Chondrocyte (in vitro differentiated cells): ENCODE measurements at places on chromosomes 6 and 20. TPM values are rescaled to one million over a fixed set of nuclear protein-coding genes. Genes with fewer than 3 reads are reported as not detected.
A peak's percentile ranks its signal among the peaks of the same experiment; 100 is the strongest.

Gene PACRG
- total RNA-seq, result 0.59 to 2.5 TPM (median 1.1 TPM) in 3 replicates

Gene DBNDD2
- 11.3 to 47.0 TPM (median 46.6 TPM) in 3 replicates for total RNA-seq

Gene STMND1
- total RNA-seq, result not detected in 3 replicates

Gene ANKRD66
- total RNA-seq, result not detected in 3 replicates

Gene BANF2
- total RNA-seq, result not detected in 3 replicates

Gene DUSP22
- total RNA-seq, result 24.6 to 35.8 TPM (median 34.2 TPM) in 3 replicates

Gene OR2J3
- not detected in 3 replicates for total RNA-seq

Gene OR2B6
- total RNA-seq, result not detected in 3 replicates

Gene CCND3
- 47.4 to 56.3 TPM (median 52.9 TPM) in 3 replicates for total RNA-seq

DNA sequence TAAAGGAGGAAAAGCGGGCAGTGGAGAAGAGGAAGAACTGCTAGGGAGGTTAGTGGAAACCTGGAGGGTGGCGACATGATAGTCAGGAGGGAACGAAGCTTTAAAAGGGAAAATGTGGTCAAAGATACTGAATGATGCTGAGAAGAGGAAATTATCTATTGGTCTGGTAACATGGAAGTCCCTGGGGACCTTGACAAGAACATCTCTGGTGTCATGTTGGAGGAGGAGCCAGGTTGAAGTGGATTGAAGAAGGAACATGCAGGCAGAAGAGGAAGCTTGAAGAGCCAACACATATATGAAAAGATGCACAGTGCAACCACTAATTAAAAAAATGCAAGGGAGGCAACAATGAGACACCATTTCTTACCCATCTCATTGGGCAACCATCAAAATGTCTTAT lies 251.9 kb upstream of the RNF24 start:
- H3K27ac ChIP-seq, result no peak overlapping the region
- H3K4me1 ChIP-seq, result no peaks in the 10 kb centered on the region
- no peak overlapping the region for H3K4me3 ChIP-seq
- no peak for DNase-seq
- peaks cover 27% of the 10 kb centered on the region for H3K27me3 ChIP-seq

DNA sequence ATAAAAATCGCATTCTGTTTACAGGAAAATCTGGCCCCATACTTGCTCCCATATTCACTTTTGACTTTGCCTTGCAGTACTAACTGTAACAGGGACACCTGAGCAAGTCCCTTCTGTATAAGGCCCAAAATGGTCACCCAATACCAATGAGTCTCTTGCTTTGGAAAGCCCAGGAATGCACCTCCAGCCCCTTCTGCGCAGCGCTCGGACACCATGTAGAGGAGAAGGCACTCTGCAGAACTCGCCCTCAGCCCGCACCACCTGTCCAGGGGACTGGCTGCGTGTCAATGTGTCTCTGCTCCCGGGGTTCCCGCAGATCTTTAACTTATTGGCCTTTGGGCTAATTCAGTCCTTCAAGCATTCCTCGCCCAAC lies 746 bp upstream of the PRND start:
- H3K27ac ChIP-seq, result no peak overlapping the region
- no peak for DNase-seq
- H3K4me1 ChIP-seq, result peaks cover 7% of the 10 kb centered on the region

DNA sequence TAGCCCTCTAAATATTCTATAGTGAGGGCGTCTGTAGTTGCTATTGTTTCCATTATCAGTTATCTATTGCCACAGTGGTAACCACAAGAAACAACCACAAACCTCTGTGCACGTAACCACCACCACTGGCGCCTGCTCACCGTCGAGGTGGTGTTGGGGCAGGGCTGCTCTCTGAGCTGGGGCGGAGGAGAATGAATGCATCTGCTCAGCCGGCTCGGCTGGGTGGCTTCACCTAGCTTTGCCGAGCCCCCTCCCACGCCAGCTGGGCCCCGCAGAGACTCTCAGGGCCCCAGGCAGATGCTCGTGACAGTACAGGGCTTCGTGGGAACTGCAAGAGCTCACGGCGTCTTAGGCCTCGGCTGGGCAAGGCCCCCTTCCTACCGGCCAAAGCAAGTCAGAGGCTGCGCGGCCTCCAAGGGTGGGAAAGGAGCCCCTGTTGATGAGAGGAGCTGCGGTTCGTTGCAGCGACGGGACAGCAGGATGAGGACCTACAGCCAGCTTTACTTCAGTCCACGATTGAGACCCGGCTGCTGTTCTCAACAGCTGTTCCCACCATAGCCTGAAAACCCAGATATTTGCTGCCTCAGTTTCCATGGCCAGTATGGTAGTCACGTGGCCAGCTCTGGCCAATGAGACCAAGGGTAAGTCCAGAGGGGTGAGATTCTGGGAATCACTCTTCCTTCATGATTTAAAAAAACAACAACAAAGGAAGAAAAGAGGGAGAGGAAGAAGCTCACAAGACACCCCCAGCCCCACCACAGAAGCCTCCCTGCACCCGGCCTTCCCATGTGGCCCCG lies 120.2 kb upstream of the AFDN start:
- DNase-seq, result no peak
- no peaks in the 10 kb centered on the region for H3K36me3 ChIP-seq
- no peak overlapping the region for H3K4me3 ChIP-seq
- H3K27me3 ChIP-seq, result peaks cover 10% of the 10 kb centered on the region

DNA sequence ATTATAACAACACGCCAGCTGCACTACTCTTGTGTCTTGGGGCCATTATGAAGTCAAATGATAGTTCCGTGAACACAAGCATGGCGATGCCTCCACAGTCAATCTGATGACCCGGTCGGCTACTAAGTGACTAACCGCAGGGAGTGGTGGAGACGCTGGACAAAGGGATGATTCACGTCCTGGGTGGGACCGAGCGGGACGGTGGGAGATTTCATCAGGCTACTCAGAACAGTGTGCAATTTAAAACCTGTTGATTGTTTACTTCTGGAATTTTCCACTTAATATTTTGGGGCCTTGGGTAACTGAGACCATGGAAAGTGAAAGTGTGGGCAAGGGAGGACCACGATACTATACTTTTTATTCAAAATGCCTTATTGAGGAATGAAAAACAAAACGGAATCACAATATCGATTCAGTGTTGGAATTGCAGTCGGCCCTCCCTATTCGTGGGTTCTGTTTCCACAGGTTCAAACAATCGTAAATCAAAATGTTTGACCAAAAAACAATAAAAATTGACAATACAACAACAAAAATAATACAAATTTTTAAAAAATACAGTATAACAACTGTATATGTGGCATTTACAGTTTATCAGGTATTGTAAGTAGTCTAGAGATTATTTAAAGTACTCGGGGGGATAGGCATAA lies 66.5 kb downstream of the MYLK4 start:
- H3K36me3 ChIP-seq, result no peaks in the 10 kb centered on the region
- H3K4me1 ChIP-seq, result peaks cover 16% of the 10 kb centered on the region
- H3K27ac ChIP-seq, result no peak overlapping the region
- H3K4me3 ChIP-seq, result no peak overlapping the region

- DNase-seq, result no peak
- H3K4me3 ChIP-seq, result no peak overlapping the region
- H3K27ac ChIP-seq, result no peak overlapping the region
- H3K4me1 ChIP-seq, result no peaks in the 10 kb centered on the region
Observed at GRCh38 chr6:164039954-164040375, 625.4 kb downstream of the QKI start.

GRCh38 chr6:89559487-89559886 lies 79.1 kb downstream of the LYRM2 start:
- H3K4me3 ChIP-seq, result no peak overlapping the region
- peaks cover 40% of the 10 kb centered on the region for H3K4me1 ChIP-seq

- H3K4me3 ChIP-seq, result no peak overlapping the region
- DNase-seq, result no peak
- H3K27ac ChIP-seq, result no peak overlapping the region
- no peaks in the 10 kb centered on the region for H3K27me3 ChIP-seq
- H3K36me3 ChIP-seq, result peaks cover 3% of the 10 kb centered on the region
Observed at GRCh38 chr6:139030228-139030963, 1.9 kb downstream of the ABRACL start.

DNA sequence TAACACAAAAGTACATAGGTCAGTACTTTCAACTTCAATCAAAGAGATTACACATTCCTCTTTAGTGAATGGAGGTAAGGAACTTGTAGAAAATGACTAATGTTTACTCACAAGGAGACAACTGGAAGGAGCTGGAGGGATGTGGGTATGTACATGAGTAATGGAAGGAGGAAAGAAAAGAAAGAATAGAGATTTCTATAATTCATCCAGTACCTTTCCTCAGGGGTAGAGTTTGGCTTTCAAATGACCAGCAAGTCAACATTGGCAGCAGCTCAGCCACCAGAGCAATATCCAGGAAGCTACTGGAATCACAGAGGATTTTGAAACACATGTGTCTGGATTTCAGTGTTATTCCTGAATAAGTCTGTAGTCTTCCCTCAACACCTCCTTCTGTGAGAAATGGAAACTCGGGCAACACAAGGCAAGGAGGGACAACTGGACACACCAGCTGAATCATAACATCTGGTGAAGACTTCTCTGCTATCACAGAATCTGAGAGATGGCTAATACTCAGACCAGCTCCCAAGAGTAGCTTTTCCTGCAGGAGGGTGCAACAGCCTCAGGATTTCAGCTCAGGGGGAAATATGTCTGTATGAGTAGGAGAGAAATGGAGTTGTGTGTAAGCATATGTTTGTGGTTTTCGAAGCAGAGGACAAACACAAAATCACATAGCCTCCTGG lies 98.8 kb downstream of the HAO1 start:
- H3K4me1 ChIP-seq, result no peaks in the 10 kb centered on the region
- no peak overlapping the region for H3K27ac ChIP-seq
- peaks cover 2% of the 10 kb centered on the region for H3K27me3 ChIP-seq
- H3K36me3 ChIP-seq, result no peaks in the 10 kb centered on the region

GRCh38 chr20:32611286-32611685 lies 26.2 kb upstream of the NOL4L start:
- DNase-seq, result no peak
- no peak overlapping the region for H3K27ac ChIP-seq
- no peaks in the 10 kb centered on the region for H3K4me1 ChIP-seq
- H3K36me3 ChIP-seq, result peaks cover 5% of the 10 kb centered on the region

- H3K4me3 ChIP-seq, result no peak overlapping the region
- peaks cover 27% of the 10 kb centered on the region for H3K27me3 ChIP-seq
- no peaks in the 10 kb centered on the region for H3K36me3 ChIP-seq
- H3K27ac ChIP-seq, result no peak overlapping the region
- H3K4me1 ChIP-seq, result no peaks in the 10 kb centered on the region
Observed at GRCh38 chr6:29800254-29800653, 27.4 kb upstream of the HLA-G start.

GRCh38 chr6:129710450-129711270 lies 683 bp upstream of the ARHGAP18 start:
- no peaks in the 10 kb centered on the region for H3K27me3 ChIP-seq
- H3K4me1 ChIP-seq, result peaks cover 41% of the 10 kb centered on the region
- H3K27ac ChIP-seq, result peak overlapping the region; percentile 98
- H3K36me3 ChIP-seq, result no peaks in the 10 kb centered on the region
- H3K4me3 ChIP-seq, result peak overlapping the region; percentile 95

DNA sequence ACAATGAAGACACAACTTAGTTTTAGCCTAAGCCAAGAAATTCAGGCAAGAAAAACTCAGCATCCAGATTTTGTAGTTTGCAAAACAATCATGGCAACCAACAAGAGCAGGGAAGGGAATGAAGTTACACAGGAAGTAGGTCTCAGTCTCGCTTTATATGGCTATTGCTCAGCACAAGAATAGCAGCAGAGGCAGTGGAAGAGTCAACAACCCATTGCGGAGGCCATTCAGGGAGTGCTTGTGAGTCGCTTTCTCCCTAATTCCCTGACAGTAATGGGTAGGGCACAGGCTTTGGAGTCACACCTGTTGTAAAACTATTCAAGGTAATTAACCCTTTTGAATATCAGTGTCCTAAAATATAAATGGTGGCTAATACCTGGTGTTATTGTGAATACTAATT lies 238.5 kb downstream of the HDGFL1 start:
- no peak for DNase-seq
- H3K27me3 ChIP-seq, result no peaks in the 10 kb centered on the region
- H3K27ac ChIP-seq, result no peak overlapping the region

DNA sequence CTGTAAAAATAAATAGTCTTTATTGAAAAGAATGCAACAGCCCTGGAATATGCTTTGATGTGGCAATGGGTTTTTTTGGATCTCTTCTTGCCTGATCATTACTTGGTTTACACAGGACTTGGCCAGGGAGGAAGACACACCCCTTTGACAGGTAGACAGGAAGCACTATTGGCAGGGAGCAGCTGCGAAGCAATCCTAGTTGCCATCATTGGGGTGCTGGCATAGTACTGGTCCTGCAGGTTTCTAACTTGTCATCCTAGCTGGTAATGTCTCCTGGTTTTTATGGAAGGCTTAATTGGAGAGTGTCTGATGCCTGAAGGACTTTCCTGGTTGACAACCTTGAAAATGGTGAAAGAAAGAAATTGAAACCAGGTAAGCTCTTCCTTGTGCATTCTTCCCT lies 71.2 kb upstream of the CCN6 start:
- no peak overlapping the region for H3K4me3 ChIP-seq
- H3K27ac ChIP-seq, result no peak overlapping the region
- DNase-seq, result no peak
- no peaks in the 10 kb centered on the region for H3K36me3 ChIP-seq
- no peaks in the 10 kb centered on the region for H3K27me3 ChIP-seq

GRCh38 chr20:35515949-35516645 lies 13.4 kb downstream of the C20orf173 start:
- H3K27ac ChIP-seq, result peak overlapping the region; percentile 33
- peaks cover 5% of the 10 kb centered on the region for H3K36me3 ChIP-seq
- no peak for DNase-seq
- peaks cover 8% of the 10 kb centered on the region for H3K4me1 ChIP-seq
- H3K4me3 ChIP-seq, result no peak overlapping the region

DNA sequence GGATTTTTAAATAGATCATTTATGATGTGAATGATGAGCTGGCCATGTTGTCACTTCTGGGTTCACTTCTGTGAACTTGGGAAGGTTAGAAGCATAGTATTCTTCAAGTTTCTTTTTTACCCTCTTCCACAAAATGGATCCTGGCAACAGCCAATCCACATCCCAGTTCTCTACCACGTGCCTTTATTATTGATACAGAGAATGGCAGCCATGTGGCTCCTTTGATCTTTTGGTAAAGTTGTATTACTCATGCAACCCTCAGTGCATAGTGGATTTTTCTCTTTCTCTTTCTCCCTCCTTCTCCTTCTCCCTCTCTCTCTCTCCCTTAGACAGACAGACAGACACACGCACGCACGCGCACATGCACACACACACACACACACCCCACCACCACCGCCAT lies 50.0 kb downstream of the SYNDIG1 start:
- H3K36me3 ChIP-seq, result peaks cover 1% of the 10 kb centered on the region
- no peak for DNase-seq
- H3K4me3 ChIP-seq, result no peak overlapping the region
- no peak overlapping the region for H3K27ac ChIP-seq

GRCh38 chr6:158780988-158781691 lies 38.0 kb downstream of the EZR start:
- H3K4me1 ChIP-seq, result peaks cover 8% of the 10 kb centered on the region
- H3K4me3 ChIP-seq, result no peak overlapping the region
- no peaks in the 10 kb centered on the region for H3K27me3 ChIP-seq
- H3K36me3 ChIP-seq, result peaks cover 35% of the 10 kb centered on the region
- no peak for DNase-seq

DNA sequence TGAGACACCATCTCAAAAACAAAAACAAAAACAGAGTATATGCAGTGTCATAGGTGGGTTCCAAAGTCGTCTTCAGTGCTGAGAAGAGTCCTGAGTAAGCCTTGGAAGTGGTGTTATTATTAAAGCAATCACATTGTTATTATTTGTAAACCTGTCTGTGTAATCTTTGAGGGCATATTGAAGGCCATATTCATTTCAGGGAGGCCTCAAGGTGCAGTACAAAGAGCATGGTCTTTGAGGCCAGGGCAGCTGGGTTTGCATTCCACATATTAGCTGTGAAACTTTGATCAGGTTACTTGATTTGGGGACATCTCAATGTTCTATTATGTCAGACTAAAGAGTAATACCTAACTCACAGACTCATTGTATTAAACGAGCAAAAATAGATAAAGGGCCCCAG lies 139.3 kb upstream of the SOX4 start:
- H3K27me3 ChIP-seq, result no peaks in the 10 kb centered on the region
- H3K27ac ChIP-seq, result no peak overlapping the region
- no peak overlapping the region for H3K4me3 ChIP-seq
- DNase-seq, result no peak
- H3K4me1 ChIP-seq, result peaks cover 3% of the 10 kb centered on the region
